ENCODE measurements at places on chromosomes 2 and 18.

- DNase-seq = no peak
Measured at GRCh38 chr2:140855471-140855870, 1275.3 kb downstream of the LRP1B start.

DNA sequence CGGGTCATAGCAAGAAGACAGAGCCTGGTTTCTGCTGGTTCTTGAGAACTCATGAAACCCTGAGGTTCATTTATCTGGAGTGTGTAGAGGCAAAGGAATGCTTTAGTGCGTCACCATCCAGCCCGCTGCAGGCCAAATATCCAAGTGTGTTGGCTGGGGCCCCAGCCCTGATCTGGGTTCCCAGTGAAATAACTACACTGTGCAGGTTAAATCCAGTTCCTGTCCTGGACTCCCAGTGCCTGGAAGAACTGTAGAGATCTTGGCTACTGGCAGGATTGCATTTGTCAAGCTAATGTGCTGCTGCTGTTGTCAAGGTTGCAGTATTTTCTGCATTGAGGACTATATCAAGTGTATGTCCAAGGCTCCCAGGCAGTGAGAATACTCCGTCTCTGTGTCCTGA, 89.9 kb downstream of the MAPK4 start:
- DNase-seq = no peak

DNA sequence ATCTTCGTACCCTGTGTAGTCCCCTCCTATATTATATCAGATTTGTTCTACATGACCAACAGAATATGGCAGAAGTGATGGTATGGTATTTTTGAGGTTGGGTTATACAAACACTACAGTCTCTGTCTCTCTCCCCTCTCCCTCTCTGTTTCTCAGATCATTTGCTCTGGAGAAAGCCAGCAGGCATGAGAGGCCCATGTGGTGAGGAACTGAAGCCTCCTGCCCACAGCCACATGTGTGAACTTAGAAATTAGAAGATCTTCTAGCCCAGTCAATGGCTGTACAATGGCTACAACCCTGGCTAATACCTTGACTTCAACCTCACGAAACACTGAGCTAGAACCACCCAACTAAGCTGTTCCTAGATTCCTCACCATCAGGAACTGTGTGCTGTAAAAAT, 250.6 kb downstream of the SMAD2 start:
- no peak for DNase-seq

DNA sequence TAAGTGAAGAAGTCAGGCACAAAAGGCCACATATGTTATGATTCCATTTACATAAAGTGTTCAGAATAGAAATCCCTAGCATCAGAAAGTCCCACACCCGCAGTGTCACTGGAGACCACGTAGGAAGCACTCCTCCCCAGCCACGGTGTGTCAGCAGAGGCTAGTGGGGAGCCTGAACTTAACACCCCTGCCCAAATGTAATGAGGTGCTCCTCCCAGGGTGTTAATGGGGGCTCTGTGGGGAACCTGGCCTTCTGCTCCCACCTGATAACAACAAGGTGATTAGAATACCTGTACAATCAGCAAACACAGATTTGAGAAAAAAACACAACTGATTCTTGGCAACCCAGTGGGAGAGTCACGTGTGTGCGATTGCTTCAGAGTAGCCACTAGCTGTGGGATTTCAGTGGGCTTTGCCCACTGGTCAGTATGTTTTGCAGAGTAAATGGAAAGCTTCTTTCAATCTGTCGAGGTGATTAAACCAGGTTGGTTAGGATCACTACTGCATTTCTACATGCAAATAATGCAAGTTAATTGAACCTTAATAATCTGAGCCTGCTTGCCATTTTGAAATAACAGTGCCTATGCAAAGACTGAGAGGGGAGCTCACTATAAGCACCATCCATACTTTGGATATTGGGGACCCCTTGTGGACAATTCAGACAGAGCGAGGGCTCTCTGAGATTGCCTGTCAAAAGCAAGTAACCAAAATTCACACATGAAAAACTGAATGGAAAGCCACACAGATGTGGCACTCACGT, 20.6 kb upstream of the ATRAID start:
- DNase-seq = peak; percentile 68

GRCh38 chr2:150689590-150689989, 202.1 kb upstream of the RND3 start:
- DNase-seq = no peak

DNA sequence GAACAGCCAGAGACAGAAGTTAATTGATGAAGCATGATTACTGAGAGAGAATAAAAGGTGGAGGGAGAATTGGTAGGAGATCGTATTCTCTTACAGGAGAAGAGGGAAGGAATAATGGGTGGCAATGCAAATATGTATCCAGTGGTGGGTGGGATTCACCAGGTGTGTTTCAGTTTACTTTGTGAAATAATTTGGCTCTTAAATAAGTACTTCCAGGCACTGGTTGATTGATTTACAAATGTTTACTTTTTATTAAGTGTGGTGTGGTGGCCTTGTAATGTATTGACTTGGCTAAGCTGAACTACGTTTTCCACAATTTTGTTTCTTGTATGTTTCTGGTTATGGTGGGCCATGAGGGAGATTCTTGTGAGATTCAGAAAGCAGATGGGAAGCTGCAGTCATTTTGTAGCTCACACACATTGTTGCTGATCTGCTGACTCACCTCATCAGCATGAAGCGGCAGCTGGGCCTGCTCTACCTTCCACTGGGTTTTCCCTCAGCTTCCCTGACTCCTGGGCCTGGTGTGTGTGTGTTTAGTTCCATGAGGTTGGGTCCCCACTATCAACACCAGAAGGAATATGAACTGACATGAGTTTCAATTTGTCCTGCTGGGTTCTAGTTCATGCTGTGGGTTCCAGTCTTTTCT, 32.6 kb downstream of the MYL12B start:
- no peak for DNase-seq

- DNase-seq = no peak
Measured at GRCh38 chr2:182631299-182631698, 84.8 kb upstream of the DNAJC10 start.
